ENCODE measurements at places on chromosomes 7 and 10. TPM values are rescaled to one million over a fixed set of nuclear protein-coding genes. Genes with fewer than 3 reads are reported as not detected.

DNA sequence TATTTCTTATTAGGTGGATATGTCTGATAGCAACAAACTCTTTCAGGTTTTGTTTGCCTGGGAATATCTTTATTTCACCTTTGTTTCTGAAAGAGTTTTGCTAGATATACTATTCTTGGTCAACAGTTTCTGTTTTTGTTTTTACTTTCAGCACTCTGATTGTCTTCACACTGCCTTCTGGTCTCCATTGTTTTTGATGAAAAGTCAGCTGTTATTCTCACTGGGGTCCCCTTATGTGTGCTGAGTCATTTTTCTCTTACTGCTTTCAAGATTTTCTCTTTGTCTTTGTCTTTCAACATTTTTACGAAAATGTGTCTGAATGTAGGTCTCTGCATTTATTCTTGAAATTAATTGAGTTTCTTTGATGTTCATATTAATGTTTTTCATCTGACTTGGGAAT lies 15.2 kb upstream of the RASSF4 start:
- no peak for DNase-seq

DNA sequence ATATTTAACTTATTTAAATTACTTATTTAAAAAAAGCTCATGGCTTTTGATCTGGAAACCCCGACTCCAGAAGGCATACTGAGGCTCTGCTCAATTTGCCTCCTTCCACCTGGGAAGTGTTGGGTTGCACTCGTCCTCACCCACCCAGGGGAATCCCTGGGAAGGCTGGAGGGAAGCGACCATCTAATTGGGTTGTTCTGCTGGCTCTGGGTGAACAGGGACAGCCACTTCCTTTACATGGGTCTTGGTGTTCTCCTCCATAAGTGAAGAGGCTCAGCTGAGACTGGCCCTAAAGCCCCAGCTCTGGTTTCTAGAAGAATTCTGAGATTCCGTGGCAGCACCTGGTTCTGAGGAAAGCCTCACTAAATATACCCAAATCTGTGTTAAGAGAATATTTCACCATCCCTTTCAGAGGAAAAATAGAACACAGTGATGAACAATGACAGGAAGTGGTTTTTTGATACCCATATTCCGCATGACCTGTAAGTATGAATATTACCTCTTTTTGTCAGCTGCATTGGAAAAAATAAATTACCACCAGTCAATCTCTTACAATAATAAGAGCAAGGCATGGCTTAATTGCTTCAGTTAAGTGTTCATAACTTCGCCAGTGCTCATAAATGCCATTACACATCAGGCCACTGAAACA lies 131.1 kb upstream of the SHH start:
- no peak for DNase-seq

GRCh38 chr7:66464059-66464458 lies 164.6 kb upstream of the KCTD7 start:
- no peak for DNase-seq

GRCh38 chr7:48299580-48300169 lies 128.4 kb downstream of the ABCA13 start:
- DNase-seq, result peak; percentile 72

GRCh38 chr10:13922586-13922985 lies 335.8 kb downstream of the PRPF18 start:
- no peak for DNase-seq

GRCh38 chr10:88008866-88009470 lies 145.5 kb downstream of the PTEN start:
- no peak for DNase-seq

DNA sequence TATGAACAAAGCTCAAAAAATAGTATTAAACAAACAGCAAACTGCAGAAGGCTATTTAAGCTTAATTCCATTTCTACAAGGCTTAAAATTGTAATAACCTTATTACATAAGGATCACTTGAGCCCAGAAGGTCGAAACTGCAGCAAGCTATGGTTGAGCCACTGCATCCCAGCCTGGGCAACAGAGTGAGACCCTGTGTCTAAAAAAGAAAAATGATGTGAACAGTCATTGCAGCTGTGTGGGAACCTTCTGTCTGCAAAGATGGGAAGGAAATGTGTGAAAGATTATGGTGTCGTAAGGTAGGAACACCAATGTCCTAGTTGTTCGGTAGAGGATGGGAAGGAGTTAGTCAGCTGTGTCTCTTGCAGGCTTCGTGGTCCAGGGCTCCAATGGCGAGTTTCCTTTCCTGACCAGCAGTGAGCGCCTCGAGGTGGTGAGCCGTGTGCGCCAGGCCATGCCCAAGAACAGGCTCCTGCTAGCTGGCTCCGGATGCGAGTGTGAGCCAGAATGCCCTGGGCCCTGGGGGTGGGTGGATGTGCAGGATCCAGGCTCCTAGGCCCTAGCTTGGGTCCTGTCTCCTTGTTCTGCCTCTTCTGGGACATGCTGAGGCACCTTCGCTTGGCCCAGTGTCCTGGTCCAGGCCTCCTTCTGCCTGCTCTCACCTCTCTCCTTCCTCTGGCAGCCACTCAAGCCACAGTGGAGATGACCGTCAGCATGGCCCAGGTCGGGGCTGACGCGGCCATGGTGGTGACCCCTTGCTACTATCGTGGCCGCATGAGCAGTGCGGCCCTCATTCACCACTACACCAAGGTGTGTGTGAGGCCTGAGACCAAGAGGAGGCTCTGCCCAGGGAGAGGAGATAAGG lies 9.1 kb downstream of the C10orf62 start:
- no peak for DNase-seq

DNA sequence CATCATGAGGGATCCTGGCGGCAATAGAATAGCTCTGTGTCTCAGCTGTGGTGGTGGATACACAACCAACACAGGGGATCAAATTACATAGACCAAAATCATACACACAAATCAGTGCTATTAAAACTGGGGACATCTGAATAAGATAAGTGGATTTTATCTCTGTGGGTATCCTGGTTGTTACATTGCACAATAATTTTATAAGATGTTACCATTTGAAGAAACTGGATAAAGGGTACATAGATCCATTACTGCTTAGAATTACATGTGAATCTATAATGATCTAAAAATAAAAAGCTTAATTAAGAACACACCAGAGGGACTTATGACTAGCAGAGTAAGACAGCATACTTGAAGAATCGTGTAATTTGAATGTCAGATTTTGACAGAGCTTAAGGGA lies 8.2 kb upstream of the FAM3C start:
- no peak for DNase-seq

- DNase-seq, result no peak
These were observed 866 bp upstream of the SFMBT2 start for GRCh38 chr10:7411671-7412128.

DNA sequence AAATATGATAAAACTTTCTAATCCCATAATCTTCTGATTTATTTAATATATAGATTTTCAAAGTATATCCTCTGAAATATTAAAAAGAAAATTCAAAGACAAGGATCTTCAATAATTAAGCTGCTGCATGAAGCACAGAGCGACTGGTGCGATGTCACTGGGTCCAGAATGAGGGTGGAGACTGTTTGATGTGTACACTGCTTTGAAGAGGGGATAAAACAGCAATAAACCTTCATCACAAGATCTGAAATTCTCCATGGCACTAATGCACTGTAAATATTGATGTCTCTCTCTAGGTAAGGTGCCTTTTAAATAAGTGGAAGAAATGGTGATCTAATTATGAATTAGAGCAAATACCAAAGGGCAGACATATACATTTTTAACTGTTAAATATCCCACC lies 337.8 kb downstream of the PARD3 start:
- no peak for DNase-seq

DNA sequence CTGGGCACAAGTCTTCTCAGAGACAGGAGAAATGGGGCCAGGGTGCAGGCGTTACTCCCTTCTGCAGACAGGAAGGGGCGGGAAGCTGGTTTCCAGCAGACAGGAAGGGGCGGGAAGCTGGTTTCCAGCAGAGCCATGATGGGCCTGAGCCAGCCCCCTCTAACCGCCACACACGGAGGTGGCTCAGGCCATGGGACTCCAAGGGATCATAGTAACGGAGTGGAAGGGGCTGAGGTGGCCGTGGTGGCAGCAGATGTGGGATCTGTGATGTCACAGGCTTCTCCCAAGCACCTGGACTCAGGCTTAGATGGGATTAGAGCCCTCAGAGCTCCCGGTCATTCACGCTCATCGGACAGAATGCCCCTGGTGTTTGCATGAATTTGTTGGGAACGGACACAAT lies 177.8 kb downstream of the USP6NL start:
- no peak for DNase-seq

GRCh38 chr7:91759205-91759863 lies 121.2 kb downstream of the MTERF1 start:
- peak; percentile 80 for DNase-seq

DNA sequence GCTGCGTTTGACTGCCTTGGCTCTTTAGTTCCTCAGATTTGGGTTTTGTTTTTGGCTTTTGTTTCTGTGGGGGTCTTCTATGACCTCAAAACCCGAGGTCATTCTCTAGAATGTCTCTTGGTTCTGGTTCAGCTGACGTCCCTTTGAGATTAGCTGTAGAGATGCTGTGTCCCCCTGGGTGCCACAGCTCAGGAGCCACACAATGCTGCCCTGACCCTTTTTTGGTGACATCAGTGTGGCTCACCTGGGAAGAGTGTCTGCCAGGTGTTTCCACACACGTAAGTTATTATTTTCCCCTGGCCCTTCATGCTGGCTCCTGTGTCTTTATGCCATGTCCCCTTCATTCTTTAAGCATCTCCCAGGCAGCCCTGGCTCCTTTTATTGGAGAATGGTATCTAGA lies 89.8 kb upstream of the DDC start:
- DNase-seq, result no peak

DNA sequence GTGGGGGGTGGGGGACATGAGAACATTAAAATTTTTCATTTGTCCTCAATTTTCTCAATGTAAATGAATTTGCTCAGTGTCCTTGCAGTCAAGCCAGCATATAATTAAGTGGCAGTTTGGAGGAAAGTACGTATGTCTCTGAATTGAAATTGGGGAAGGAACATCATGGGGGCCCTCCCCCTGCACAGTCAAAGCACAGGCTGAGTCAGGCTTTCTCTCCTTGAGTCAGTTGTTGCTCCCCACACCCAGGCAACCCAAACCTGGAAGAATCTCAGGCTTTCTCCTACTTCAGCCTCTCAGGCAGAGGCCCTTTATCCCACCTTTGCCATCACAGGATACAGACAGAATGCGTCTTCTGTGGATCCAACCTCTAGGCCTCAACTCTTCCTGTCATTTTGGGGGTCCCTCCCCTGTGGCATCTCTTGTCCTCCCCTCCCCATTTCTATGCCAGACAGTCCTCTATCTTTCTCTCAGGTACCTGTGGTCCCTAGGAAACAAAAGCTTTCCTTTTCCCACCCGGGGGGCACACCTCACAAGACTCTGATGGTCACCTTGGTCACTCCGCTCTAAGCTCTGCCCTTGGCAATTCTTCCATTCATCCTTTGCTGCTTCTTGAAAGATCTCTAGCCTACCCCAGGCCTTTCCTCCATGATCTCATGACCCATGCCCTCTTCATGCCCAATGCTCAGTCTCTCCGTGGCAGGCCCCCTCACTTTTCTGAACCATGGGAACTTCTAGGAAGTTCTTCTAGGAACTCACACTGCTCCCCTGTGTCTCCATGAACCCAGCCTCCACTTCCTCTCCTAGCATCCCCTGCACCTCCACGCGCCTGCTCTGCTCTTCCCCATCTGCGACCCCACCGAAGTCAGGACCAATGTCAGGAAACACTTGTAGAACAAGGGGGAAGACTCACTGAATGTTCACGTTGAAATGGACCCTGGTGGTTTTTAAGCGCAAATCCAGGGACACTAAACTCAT lies 40.4 kb downstream of the CREB3L2 start:
- DNase-seq, result no peak

DNA sequence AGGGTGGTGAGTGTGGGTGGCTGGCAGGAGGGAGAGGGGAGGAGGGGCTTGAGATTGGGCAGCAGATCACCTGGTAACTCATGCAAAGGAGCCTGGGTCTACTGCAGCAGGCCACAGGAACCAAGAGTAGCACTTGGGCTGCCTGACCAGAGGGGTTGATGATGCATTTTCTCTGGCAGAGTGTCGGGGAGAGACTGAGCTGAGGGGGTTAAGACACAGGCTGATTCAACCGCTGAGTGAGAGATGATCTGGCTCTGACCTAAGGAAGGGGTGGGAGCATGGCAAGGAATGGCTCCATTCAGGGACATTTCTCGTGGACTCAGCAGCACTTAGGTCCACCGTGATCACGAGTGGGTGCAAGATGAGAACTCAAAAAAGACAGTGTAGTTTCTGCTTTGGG lies 115.5 kb upstream of the STK17A start:
- no peak for DNase-seq

DNA sequence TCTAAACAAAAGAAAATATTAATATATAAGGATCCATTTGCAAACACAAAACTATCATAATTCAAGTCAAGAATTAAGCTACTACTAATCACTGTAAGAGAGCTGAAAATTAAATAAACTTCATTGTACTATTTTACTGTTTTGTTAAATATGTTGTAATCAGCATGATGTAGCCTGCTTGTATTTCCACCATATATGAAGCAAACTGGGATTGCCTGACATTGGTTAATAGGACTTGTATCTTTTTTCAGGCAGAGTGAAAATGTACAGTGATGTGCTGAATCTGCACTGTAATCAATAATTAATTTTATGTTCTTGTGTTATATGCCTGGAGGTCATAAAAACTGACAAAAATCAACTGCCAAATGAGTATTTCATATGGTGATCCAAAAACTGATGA lies 25.4 kb downstream of the TRDMT1 start:
- no peak for DNase-seq

DNA sequence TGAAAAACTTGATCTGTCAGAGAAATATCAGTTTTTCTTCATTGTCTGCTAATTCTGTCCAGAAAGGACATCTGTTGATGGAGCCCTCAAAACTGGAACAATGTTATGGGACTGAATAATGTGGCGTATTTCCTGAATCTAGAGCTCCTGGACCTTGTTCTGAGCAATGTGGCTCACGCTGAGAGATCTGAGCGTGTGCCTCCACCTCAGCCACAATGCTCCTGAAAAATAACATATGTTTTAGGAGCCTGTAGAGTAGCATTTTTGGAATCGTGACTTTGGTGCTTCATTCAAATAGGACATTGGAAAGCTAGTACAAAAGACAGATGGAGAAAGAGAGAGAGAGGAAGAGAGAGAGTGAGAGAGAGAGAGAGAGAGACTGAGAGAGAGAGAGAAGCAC lies 110.3 kb downstream of the BMPER start:
- DNase-seq, result no peak

DNA sequence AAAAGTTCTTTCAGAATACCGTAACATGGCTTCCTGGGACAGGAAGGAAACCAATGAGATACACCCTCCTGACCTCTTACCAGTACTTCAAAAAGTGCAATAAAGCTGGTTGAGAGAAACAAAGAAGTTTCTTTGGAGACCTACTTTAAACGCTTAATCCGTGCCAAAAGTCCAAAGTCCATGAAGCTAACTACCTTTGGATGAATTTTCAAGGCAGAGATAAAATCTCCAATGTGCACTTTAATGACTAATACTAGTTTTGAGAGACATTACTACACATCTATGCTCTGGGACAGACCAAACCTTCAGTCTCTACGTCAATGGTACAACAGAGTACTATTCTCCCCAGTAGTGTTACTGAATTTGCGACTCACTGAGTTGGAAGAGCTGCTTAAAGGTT lies 46.1 kb downstream of the UBE2H start:
- no peak for DNase-seq

- no peak for DNase-seq
These were observed 88.5 kb downstream of the BTRC start for GRCh38 chr10:101442456-101442800.

- DNase-seq, result no peak
These were observed 831 bp downstream of the CCDC7 start for GRCh38 chr10:32446536-32447406.

ADCYAP1R1 gene
- 0.87 TPM for polyA plus RNA-seq

ASIC3 gene
- polyA plus RNA-seq, result 3.3 TPM

SAP25 gene
- polyA plus RNA-seq, result 7.5 TPM

PPP1R3C gene
- polyA plus RNA-seq, result 232 TPM

LRIT1 gene
- polyA plus RNA-seq, result not detected

AOAH gene
- 3.9 TPM for polyA plus RNA-seq

ANKRD1 gene
- polyA plus RNA-seq, result 0.07 TPM

CLCN1 gene
- polyA plus RNA-seq, result not detected

SPDYE2B gene
- 4.7 TPM for polyA plus RNA-seq
